ENCODE measurements at places on chromosomes 12 and 14.

- DNase-seq: no peak
These were observed 17.5 kb downstream of the MTA1 start for GRCh38 chr14:105436891-105437722.

GRCh38 chr14:94633121-94633520 lies 20.9 kb downstream of the SERPINA3 start:
- no peak for DNase-seq

DNA sequence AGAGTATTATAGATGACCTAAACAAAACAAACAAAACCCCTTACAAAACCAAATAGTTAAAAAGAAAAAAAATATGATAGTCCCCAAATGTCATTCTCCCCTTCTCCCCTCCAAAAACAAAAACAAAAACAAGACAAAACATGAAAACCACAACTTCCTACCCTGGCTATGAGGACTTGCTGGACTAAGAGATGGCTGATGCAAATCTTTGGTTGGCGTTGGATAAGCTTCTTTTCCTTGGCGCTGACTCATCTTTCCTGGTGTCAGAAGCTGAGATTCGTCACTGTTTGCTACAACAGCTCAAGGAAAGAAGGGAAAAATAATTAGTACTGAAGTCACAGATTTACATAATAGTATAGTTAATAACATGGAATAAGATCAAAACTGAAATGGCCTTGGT lies 102.5 kb upstream of the BBS10 start:
- no peak for DNase-seq

DNA sequence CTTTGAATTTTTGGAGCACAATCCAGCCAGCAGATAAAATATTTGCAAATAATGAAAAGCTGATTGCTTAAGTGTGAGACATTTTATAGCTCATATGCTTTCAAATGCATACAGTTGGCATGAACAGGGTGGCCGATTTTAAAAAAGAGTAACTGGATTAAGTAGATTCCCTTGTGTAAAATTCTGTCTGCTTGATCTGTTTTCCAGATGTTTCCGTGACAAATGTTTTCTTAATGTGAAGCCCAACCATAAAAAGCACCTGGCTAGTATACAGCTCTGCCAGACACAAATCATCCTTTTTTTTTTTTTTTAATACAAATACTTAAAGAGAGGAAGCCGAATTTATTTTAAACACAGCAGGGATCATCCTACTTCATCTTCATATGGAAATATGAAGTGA lies 440.7 kb downstream of the CCER1 start:
- DNase-seq: no peak

DNA sequence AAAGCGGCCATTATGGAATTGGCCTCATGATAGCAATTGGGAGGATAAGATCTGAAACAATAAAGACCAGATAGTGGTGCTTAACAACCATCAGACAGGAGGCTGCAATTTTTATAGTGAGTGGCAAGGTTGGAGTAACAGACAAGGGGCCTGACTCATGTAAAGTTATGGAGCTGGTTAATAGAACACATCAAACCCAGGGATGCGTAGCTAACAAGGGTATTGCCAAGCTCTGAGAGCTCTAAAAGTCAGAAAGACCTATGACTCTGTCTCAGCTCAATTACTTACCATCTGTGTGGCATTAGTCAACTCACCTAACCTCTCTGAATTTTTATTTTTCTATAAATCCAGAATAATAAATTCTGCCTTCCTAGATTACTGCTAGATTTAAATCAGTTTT lies 1731.5 kb upstream of the FLRT2 start:
- DNase-seq: no peak

DNA sequence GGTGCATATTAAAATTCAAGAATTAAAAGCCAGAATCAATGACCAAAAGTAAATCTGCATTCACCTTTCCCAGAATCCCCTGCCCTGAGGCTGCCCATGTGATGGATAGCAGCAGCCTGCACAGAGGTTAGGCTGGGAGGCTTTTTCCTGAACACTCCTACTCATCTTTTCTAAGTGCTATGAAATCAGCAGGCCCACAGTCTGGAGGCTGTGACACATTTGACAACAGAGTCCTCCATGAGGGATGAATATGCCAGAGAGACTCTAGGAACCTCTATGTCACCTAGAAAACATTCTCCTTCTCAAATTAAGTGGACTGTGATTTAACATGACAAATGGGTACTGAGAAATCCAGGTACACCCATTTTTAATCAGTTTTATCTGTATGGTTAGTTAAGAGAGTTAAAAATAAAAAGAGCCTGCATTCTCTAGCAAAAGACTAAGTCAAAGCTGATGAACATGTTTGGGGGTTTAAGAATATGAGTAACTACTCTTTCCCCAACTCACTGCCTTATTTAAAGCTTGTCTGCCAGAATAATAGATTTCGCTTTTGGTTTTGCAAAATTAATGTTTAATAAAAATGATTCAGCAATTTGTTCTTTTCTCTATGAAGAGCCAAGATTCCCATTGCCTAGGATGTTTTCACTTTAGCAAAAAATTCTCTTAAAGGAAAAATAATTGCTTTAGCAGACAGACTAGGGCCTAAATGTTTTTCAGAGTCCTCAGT lies 115.0 kb downstream of the RTN1 start:
- no peak for DNase-seq

DNA sequence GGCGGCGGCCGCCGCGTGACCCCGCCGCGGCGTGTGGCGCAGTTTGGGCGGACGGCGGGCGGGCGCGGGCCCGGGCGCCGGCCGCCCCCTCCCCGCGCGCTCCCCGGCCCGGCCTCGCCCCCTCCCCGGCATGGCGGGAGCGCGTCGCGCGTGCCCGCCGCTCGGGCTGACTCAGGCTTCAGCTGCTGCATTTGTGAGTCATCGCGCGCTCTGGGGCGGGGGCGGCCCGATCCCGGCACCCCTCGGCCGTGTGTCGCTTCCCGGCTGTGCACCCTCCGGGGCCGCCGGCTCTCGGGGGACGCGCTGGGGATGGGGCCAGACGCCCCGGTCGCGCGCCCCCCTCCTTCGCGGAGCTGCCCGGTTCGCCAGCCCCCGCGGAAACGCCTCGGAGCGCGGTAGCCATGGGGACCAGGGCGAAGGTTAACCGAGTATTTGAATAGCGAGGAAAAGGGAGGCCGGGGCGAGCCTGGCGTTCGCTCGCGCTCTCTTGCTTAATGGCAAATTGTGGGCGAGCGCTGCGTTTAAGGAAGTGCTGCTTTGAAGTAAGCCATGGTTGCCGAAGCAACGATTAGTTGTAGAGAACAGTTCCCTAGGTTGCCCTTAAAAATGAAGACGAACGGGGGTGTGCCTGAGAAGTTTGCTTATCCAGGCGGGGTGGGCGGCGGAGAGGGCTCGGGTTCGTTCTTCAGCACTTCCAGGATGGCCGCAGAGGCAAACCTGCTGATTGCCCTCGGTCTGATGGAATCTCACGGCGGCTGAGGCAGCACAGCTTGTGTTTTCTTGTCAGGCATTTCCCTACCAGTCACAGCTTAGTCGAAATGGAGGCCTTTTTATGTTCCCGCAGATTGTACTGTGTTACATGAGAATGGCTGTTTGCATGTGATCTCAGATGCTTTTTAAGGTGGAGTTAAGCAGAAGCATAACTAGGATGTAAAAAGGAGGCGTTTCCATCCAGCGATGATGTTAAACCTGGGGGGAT lies 896 bp downstream of the EIF5 start:
- peak; percentile 81 for DNase-seq

DNA sequence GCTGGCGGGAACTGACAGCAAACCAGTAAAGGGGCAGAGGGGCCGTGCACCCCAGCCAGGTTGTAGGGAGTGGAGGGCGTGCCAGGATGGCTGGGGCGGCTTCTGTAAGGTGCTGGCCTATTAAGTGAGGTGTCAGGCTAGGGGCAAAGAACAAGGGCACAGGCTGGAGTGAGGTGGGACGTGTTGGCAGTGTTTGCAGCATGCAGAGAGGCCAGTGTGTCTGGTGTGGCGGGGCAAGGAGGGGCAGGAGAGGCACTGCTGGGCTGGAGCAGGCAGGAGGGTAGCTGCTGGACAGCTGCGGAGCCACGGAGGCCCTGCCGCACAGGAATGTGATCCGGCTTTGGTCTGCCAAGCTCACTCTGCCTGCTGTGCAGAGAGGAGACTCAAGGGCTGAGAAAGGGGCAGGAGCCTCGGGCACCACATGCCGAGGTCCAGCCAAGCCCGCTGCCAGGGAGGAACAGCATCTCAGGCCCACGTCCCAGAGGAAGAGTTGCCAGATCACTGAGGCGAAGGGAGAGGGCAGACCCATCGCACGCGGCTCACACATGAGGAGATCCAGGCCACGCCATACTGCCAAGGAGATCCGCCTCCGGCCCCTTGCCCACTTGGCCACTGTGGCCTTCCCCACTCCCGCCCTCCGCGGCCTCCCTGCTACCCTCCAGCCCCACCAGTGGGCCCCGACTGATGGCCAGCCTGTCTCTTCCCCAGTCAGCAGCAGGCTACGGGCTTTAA lies 46.8 kb downstream of the AMN start:
- no peak for DNase-seq

DNA sequence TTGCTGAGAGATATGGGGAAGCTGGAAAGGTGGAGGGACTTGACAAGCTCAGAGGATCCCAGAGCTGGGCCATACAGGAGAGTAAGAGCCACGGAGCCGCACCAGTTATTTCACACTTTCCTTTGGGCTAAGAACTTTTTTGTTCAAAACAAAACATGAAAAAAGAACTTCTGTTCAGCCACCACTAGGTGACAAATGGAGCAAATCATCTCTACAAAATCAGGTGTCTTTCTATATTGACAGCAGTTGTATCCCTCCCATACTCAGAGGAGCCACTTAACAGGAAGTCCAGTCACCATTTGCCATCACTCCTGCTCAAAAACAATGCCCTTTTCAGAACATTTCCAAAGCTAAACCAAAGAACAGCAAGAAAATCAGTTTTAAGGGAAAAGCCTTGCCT lies 70.3 kb upstream of the DBX2 start:
- no peak for DNase-seq

GRCh38 chr14:53493320-53493719 lies 340.2 kb upstream of the DDHD1 start:
- DNase-seq: no peak

DNA sequence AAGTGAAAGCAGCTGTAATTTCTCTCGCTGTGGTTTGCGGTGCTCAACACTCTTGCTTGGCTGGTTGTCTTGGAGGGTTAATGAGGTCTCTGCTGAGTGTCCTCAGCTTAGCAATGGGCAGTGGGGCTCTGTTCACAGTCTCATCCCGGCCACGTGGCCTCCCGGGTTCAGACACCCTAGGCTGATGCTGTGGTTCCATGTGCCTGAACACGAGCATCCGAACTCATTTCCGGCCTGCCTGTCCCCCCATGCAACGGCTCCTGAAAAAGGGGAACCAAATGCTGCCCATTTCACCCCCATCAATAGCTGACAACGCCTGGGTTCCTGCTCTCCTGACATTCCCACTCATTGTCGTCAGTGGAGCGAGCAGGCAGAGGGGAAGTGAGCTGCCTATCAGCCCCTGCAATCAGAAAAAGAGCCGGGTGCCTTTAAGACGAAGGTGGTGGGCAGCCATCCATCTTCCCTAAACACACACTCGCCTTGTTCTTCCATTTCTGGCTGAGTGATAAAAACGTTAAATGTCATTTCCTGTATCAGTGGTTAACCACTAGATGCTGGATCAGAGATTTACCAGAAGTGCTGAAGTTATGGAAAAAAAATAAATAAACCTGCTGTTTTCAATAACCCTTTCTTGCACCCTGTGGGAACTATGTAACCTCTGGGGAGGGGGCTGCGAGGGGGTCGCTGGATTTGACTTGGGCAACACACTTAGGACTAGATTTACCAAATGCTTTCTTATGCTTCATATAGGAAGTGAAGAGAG lies 60.3 kb upstream of the BCL2L14 start:
- peak; percentile 66 for DNase-seq

GRCh38 chr12:14802247-14802646 lies 1.0 kb downstream of the WBP11 start:
- DNase-seq: no peak

DNA sequence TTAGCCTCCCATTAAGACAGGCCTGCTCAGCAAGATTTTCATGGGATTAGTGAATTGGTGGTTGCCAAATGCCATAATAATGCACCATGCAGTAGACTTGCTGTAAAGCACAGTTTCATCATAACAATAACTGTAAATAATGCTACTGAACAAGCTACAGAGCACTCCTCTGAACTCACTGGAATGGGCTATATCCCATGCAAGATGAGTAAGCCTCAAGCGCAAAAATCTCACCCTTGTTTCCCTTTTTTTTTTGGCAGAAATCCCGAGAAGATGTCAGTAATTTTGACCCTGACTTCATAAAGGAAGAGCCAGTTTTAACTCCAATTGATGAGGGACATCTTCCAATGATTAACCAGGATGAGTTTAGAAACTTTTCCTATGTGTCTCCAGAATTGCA lies 145.9 kb upstream of the HIF1A start:
- DNase-seq: no peak

- no peak for DNase-seq
These were observed 7.9 kb upstream of the OAS2 start for GRCh38 chr12:112970391-112970790.

DNA sequence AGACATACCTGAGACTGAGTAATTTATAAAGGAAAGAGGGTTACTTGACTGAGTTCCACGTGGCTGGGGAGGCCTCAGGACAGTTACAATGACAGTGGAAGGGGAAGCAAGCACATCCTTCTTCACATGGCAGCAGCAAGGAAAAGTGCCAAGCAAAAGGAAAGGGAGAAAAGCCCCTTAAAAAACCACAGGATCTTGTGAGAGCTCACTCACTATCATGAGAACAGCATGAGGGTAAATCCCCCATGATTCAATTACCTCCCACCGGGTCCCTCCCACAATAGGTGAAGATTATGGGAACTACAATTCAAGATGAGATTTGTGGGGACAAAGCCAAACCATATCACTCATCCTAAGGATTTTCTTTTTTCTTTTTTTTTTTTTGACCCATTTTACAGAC lies 177.8 kb upstream of the EEA1 start:
- no peak for DNase-seq

DNA sequence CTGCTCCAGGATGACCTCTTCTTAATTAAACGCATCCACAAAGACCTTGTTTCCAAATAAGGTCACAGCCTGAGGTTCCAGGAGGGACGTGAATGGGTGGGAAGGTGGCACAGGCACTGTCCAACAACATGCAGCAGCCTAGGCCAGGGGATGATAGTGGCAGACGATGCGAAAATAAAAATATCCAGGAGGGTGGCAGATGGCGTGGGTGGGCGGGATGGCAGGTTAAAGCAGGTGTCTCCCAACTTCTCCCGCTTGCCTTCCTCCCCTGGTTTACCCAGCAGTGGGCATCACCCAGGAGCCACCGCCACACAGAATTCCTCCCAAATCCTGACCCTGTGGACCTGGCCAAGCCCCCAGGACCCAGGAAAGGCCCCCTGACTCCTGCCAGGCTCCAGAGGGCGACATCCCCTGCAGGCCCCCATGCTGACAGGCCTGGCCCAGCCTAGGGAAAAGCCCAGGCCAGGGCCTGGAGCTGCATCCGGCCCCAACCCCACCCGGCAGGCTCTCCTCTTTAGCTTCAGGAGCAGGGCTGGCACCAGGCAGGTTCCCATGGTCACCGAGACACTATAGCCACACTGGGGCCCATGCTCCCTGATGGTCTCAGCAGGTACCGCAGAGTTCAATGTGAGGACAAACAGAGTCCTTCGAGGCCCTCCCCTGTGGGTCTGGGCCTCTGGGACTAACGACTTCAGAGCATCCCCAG lies 9.7 kb downstream of the NCOR2 start:
- DNase-seq: no peak

- no peak for DNase-seq
These were observed 300.7 kb upstream of the SEL1L start for GRCh38 chr14:81834308-81834707.

- DNase-seq: no peak
These were observed 12.5 kb downstream of the CIT start for GRCh38 chr12:119864591-119864990.

- DNase-seq: no peak
These were observed 47.8 kb downstream of the RBM19 start for GRCh38 chr12:113918306-113918705.

GRCh38 chr12:83818881-83819280 lies 1093.7 kb downstream of the SLC6A15 start:
- DNase-seq: no peak
